ENCODE measurements at places on chromosomes 2 and 18. TPM values are rescaled to one million over a fixed set of nuclear protein-coding genes. Genes with fewer than 3 reads are reported as not detected.
A peak's percentile ranks its signal among the peaks of the same experiment; 100 is the strongest.

GRCh38 chr2:235859651-235860050 lies 308.5 kb downstream of the GBX2 start:
- peak overlapping the region; percentile 81 for H3K27ac ChIP-seq
- peak; percentile 37 for DNase-seq
- H3K36me3 ChIP-seq = no peaks in the 10 kb centered on the region
- no peak overlapping the region for H3K4me3 ChIP-seq

GRCh38 chr2:113158884-113159553 lies 14.8 kb upstream of the PSD4 start:
- no peak overlapping the region for H3K4me3 ChIP-seq
- H3K27me3 ChIP-seq = peaks cover 9% of the 10 kb centered on the region
- H3K27ac ChIP-seq = no peak overlapping the region

GREB1L gene
- 5.2 TPM for total RNA-seq

DNA sequence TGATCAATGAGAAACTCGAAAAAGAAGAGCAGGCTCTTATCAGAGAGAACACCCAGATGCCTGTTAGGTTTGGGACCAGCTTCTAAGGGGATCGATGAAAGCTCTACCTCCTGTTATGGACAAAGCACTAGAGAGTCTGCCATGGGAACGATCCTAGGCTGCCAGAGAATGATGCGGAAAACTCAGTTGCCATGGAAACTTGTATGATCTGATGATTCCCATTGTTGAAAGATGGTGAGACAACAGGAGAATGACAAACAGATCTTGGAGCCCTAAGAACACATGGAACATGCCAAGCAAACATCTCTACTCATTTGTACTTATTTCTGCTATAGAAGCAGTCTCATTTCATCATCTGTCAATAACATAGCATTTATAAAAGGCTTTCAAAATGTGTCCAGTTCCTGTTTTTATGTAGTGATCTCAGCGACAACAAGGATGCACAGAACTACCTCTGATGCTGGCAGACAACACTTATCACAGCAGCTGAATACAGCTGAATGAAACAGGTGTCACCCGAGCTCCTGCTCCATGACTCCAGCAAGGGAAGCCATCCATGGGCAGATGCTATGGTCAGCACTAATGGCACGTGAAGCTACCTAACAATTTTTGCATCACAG lies 59.6 kb downstream of the NCKAP5 start:
- H3K27ac ChIP-seq = no peak overlapping the region
- no peaks in the 10 kb centered on the region for H3K36me3 ChIP-seq
- peaks cover 10% of the 10 kb centered on the region for H3K27me3 ChIP-seq
- no peak for DNase-seq
- no peak overlapping the region for H3K4me3 ChIP-seq

- no peaks in the 10 kb centered on the region for H3K27me3 ChIP-seq
- no peaks in the 10 kb centered on the region for H3K4me1 ChIP-seq
- DNase-seq = no peak
- H3K27ac ChIP-seq = no peak overlapping the region
Measured at GRCh38 chr2:33223856-33224255, 252.6 kb upstream of the RASGRP3 start.
